Peyer's patch (tissue), 4 donors: ENCODE measurements at places on chromosomes 16 and 17. TPM values are rescaled to one million over a fixed set of nuclear protein-coding genes. Genes with fewer than 3 reads are reported as not detected.

CCDC78 gene
- 2.9 TPM for total RNA-seq

MYH10 gene
- 3.6 TPM for total RNA-seq

CALB2 gene
- 3.6 TPM for total RNA-seq

SLC13A5 gene
- not detected for total RNA-seq

SOST gene
- total RNA-seq: not detected

CLCN7 gene
- 112 TPM for total RNA-seq

CCL5 gene
- total RNA-seq: 5.8 TPM

DRC3 gene
- total RNA-seq: 6.3 TPM

IL21R gene
- total RNA-seq: not detected

RFNG gene
- total RNA-seq: 42.9 TPM

CAVIN1 gene
- 16.3 TPM for total RNA-seq

HDAC5 gene
- total RNA-seq: 71.0 TPM

ADAP2 gene
- 16.0 TPM for total RNA-seq

KCNH4 gene
- total RNA-seq: not detected

CNGB1 gene
- 2.8 TPM for total RNA-seq

ARMC7 gene
- total RNA-seq: 27.0 TPM

KCNG4 gene
- total RNA-seq: not detected

MILR1 gene
- 3.3 TPM for total RNA-seq

RAB40C gene
- total RNA-seq: 59.8 TPM

ZFP90 gene
- total RNA-seq: 30.5 TPM

TMEM92 gene
- total RNA-seq: 86.0 TPM

KRT33B gene
- not detected for total RNA-seq

NOTUM gene
- not detected for total RNA-seq

PRR35 gene
- not detected for total RNA-seq

HSD17B2 gene
- total RNA-seq: 162 TPM

ZNF207 gene
- 234 TPM for total RNA-seq

NSRP1 gene
- 24.7 TPM for total RNA-seq

FOXN1 gene
- total RNA-seq: not detected

SMIM36 gene
- total RNA-seq: not detected

ATP2A1 gene
- total RNA-seq: not detected

TP53TG3B gene
- not detected for total RNA-seq

SLC16A6 gene
- not detected for total RNA-seq

TBC1D26 gene
- not detected for total RNA-seq

CCDC137 gene
- total RNA-seq: 27.2 TPM

CBFA2T3 gene
- 35.5 TPM for total RNA-seq

AOC3 gene
- total RNA-seq: 7.4 TPM

KRT40 gene
- total RNA-seq: 0.88 TPM

PPP4C gene
- 66.4 TPM for total RNA-seq

ABCC11 gene
- 0.40 TPM for total RNA-seq

DOC2A gene
- total RNA-seq: 2.5 TPM

SERPINF2 gene
- 4.0 TPM for total RNA-seq

ZNF423 gene
- 4.6 TPM for total RNA-seq

MYLK3 gene
- total RNA-seq: not detected

GPR139 gene
- total RNA-seq: not detected

SLC6A2 gene
- not detected for total RNA-seq
